ENCODE measurements at places on chromosomes 5 and 9. TPM values are rescaled to one million over a fixed set of nuclear protein-coding genes. Genes with fewer than 3 reads are reported as not detected.

DNA sequence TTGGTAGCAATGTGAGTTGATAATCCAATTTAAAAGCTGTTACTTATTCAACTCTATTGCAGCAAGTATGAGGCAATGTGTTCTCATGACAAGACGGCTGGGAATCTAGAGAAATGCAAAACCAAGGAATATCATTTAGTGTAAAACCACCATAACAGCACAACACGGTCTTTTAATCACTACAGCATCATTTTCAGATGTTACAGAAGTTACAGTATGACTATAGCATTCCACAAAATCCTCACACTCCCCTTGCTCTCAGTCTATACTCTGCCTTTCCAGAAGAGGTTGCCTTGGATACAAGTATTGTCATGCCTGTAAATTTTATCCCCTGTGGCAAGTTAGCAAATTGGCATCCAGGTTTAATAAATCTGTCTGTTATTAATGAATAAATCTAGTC is 28.6 kb upstream of the TAS2R1 start:
- no peak for DNase-seq

GRCh38 chr9:79990536-79990935 is 418.8 kb downstream of the TLE4 start:
- DNase-seq, result no peak

GRCh38 chr9:5592904-5593303 is 36.0 kb upstream of the RIC1 start:
- DNase-seq, result no peak

GRCh38 chr5:9782826-9783560 is 152.8 kb upstream of the TAS2R1 start:
- DNase-seq, result no peak

DNA sequence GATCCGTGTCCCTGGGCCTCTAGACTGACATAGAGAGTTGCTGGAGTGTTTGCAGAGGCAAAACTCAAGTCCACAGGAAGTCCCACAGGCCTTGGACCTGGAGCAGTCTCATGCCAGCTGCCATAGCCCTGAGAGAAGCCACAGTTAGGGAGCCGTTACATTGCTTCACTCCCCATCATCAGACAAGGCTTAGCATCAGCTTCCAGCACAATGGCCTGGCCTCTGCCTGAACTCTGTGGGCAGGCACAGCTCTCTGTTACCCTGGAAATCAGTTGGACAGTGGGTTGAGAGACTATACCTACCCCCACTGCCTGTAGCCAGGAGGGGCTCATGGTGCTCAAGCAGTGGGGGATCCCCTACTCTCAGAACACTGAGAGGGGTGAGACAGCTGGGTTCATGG is 16.2 kb upstream of the C9orf72 start:
- DNase-seq, result no peak

DNA sequence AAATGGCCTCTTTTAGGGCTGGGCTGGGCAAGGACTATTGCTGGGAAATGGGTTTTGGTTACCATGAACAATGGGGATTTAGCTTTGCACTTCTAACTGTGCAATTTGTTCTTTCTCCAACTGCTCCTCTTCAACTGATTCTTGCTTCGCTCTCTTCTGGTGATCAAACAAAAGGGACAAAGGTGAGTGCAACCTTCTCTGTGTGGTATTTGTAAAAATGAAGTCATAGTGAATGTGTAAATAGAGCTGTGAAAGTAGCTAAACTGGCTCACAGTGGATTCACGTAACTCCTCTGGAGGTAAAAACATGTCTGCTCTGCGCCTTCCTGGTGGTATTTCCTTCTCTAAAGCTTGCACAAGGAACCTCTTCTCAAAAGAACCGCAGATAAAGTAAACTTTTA is 20.9 kb upstream of the SPINK14 start:
- DNase-seq, result no peak

GRCh38 chr5:33635582-33635981 is 194.8 kb downstream of the TARS1 start:
- DNase-seq, result no peak

- DNase-seq, result peak; percentile 75
These were observed 47.8 kb upstream of the IER5L start for GRCh38 chr9:129225815-129226214.

DNA sequence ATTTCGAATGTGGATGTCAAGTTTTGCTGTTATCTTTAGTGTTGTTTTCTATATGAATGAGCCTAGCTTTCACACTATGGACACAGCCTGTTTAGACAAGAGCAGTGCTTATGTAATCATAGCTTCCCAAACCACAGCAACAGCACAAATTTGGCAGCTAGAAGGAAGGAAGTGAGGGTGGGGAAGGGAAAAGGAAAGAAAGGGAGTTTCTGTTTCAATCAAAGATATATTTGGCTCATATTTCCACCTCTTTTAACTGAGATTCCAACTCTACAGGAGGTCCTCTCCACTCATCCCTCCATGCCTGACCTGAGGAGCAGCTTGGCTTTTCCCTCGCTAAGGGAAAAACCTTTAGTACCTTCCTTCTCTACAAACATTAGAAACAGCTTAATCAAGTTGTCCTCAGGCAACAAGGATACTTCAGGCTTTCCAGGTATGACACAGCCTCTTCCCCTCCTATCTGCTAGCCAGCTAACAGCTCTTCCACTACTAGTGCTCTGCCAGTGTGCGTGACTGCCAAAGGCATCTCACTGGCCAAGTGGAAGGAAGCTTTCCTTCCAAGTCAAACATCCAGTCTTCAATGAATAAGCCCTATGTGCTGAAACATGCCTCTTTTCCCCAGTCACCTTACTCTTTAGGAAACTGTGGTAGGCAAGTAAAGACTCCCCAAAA is 268.6 kb upstream of the PTGER4 start:
- no peak for DNase-seq

GRCh38 chr9:99762470-99762869 is 59.2 kb upstream of the NR4A3 start:
- DNase-seq, result no peak

GRCh38 chr5:55671975-55672374 is 40.1 kb downstream of the SLC38A9 start:
- DNase-seq, result no peak

DNA sequence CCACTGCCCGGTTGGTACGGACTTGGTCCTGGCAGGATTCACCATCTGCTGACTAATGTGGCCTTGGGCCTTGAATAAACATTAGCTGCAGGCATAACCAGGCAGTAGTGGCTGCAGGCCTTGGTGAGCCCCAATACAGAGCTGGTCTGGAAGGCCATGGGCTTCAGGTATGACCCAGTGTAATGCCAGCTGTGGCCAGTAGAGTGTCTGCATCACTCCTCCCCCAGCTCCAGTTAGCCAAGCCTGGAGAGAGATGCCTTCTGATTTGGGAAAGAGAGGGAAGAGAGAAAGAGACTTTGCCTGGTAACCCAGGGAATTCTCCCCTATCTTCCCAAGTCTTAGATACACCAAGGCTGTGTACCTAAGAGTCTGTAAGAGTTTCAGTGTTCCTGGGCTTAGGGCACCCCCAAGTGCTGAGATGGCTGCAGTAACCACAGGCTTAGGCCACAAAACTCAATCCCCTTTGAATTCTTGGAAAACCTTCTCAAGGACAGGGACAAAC is 5.6 kb upstream of the C5 start:
- DNase-seq, result no peak

- no peak for DNase-seq
These were observed 27.5 kb downstream of the FSD1L start for GRCh38 chr9:105475302-105475701.

- DNase-seq, result no peak
These were observed 28.0 kb downstream of the TNIP1 start for GRCh38 chr5:151052836-151053235.

- DNase-seq, result no peak
These were observed 20.8 kb downstream of the FXN start for GRCh38 chr9:69056191-69056815.

P4HA2 gene
- total RNA-seq, result 57.6 TPM

CNTNAP3 gene
- total RNA-seq, result 17.2 TPM

DNLZ gene
- 32.0 TPM for total RNA-seq

CATSPER3 gene
- 0.69 TPM for total RNA-seq

MCTP1 gene
- total RNA-seq, result 9.3 TPM

SREK1IP1 gene
- total RNA-seq, result 11.7 TPM

APBA1 gene
- 4.7 TPM for total RNA-seq

TLX3 gene
- not detected for total RNA-seq

PLEKHG4B gene
- not detected for total RNA-seq

NPR3 gene
- 11.7 TPM for total RNA-seq

FBN2 gene
- 26.0 TPM for total RNA-seq
